ENCODE measurements at places on chromosomes 6 and 20. TPM values are rescaled to one million over a fixed set of nuclear protein-coding genes. Genes with fewer than 3 reads are reported as not detected.

GRCh38 chr20:60254901-60255411 is 296.7 kb downstream of the CDH26 start:
- no peak for DNase-seq

DNA sequence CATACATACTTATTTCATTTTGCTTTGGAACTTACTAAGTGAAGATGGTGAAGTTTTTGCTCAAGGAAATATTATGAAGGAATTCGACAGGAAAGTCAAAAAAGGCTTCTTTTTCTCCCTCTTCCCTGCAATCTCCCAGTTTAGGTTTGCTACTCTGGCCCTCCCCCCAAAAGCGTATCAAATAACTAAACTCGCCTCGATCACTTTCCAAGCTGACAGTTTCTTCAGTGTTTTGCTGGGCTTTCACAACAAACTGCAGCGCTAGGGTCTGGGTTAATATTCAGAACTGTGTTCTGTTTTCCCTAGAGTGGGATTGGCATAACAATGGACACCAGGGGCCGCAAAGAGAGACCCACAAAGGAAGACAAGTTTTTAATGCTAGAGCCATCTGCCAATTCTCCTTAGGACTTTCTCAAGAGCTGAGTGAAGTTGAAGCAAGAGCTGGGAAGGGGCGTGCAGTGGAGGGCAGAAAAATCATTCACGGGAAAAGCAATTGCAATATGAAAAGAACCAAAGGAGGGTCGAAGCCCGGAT is 57.8 kb downstream of the ATP9A start:
- DNase-seq, result no peak

- DNase-seq, result peak; percentile 49
Observed at GRCh38 chr6:33620158-33620855, 815 bp upstream of the ITPR3 start.

GRCh38 chr20:31842471-31843157 is 2.8 kb downstream of the FOXS1 start:
- DNase-seq, result peak; percentile 73

DNA sequence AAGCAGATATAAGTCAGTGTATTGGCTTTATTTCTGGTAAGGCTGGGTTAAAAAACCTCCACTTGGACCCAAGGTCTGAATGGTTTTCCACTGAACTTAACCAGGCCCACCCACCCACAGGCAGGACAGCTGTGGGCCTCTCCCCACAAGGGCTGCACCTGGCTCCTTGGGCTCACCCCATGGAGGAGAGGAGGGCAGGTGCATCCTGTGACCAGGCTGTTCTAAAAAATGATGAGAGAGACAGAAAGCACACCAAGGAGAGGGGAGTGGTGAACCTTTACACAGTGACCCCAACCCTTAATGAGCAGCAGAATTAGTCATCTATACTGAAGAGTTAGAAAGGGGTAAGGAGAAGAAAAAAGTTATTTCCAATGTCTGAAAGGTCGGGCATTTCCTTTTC is 34.5 kb upstream of the DUSP22 start:
- no peak for DNase-seq

DNA sequence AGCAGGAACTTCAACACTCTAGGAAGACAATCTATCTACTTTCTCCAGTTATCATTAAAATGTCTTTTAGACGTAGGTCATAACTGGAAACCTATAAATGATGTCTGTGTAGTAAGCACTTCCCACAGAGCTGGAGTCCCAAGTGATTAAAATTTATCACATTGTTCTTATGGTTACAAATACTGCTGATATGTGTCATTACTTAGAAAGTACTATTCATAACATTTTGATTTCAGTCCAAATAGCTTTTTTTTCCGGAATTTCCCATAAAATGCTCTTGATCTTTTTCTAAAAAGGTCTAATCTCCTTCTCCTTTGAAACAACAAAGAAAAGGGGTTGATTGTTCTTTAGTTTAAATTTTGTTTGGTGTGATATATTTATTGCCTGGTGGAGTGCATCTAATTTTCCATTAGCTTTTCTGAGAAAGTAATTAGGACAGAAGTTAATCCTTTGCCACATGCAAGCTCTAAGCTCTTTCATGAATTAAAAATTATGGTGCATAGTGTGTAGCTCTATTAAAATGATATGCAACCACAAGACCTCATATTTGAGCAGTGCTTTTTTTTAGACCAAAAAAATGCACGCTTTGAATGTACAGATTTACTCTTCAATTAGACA is 132.7 kb upstream of the TCF21 start:
- DNase-seq, result no peak

DNA sequence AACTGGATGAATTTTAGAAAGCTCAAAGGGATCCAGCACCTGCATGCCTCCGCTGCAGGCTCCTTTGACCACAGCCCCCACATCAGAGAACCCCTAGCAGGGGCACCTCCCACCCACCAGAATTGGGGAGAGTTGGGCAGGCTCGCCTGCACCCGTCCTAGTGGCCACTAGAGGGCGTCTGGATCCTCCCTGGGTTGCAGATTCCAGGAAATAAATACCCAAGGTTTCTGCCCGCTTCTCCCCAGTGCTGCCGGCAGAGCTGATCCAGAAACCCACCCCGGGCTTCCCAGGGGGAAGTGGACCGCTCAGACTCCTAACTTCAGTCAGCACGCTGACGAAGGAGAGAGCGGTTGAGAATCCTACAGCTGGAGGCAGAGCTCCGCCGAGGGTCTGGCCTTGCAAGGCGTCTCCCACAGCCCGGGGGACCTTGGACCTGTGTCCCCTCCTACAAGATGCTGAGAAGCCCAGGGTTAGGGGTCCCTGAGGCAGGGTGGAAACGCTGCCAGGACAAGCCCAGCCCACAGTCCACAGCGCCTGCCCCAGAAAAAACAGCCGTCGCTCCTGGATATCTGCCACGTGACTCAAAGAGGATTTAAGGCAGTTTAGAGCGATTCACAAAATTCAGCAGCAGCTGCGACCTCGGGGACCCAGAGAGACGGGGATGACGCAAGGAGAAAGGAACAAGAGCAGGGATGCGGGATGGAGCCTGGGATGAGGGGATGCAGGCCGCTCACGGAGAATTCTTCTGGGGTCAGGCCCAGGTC is 32.6 kb upstream of the PHACTR3 start:
- DNase-seq, result peak; percentile 72

Gene SLC29A1
- total RNA-seq, result 115 TPM

Gene PRR18
- total RNA-seq, result 0.26 TPM

Gene PNPLA1
- not detected for total RNA-seq
